ENCODE measurements at places on chromosomes 4 and X.

- no peak for DNase-seq
These were observed at the start of gene SLC6A14 for GRCh38 chrX:116436358-116436816. Gene SLC6A14 (plus strand): TSS chrX:116436606. CDS start chrX:116436710, 104 bp downstream.

DNA sequence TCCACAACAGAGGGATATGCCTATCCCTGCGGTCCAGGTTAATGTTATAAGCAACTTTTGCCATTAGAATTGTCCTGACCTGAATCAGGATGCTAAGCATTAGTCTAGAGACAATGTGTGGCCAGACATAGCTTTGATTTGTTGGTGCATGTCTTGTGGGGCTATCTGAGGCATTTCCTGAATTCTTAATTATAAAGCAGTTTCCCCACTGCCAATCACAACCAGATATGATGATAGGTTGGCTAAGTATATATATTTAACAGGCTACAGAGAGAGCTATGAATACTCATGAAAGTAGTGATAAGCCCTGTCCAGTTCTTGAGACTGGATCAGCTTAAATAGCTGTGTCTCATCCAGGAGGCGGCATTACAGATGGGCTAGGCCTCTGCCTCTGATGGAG is 37.8 kb upstream of the ZNF81 start:
- no peak for DNase-seq

DNA sequence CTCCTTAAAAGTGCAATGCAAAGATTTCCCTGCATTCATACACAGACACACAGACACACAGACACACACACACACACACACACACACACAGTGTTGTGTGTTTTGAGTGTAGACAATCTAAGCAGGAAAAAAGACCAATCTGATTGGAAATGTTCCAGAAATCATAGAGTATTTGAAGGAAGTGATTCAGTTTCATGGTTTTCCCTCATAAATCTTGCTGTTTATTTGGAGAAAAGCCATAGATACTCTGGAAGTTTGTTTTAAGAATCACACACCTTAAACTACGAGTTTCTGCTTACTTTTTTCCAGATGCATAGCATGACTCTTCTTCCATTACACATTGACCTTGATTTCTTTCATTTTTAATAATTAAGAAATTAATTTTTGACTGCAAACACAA is 298.5 kb upstream of the BMP3 start:
- DNase-seq, result no peak

- no peak for DNase-seq
These were observed 43.9 kb downstream of the MBNL3 start for GRCh38 chrX:132444936-132445335.

DNA sequence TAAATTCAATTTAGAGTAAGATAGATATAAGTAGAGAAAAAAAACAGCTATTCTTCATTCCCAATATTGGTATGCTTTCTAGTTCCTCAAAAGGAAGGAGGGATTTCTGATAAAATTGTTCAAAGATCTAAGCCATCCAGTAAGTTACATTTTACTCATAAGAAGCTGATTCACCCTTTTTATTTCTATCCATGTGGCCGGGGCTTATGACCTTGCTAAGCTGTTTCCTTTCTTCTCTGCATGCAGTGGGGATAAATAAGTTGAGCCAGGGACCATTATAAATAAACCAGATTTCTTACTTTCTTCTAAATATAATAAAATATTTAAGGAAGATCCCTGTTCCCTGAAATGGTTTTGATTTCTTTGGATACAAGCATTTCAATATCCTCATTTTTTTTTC is 502.3 kb downstream of the PDHA2 start:
- DNase-seq, result no peak

DNA sequence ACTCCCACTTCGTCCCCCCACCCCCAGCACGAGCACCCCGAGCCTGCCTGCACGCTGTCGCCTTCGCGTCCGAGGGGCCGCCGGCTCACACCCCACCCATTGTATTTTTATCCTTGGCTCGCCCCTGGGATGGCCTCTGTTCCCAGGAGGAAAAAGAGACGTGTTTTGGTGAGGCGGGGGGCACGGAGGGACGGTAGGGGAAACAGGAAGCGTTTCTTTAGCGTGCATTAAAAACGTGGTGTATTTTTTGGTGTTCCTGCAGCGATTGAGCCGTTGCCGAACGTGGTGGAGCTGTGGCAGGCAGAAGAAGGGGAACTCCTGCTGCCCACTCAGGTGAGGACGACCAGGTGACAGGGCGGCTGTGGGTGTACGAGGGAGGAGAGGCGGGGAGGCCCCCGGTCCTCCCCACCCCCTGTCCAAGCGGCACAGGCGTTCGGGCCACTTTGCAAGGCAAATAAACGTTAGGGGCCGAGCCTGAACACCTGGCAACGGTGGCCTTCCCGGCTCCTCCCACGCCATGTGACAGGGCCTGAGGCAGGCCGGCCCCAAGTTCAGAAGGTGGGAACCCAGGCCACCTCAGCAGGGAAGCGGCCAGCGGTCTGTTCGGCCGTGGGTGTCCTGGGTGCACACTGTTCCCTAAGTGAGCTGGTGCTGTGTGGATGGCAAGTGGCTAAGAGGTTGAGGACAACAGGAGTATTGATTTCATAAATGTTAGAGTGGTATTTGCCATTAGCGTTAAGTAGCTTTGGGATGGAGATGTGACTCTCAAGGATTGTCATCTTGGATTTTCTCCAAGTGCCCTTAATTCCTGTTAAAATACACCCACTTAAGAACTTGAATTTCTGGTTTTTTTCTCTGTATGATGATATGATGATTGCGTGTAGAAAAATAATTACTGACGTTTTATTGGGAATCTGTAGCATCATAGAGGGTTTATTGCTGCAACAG is 1.1 kb downstream of the TMEM131L start:
- DNase-seq, result no peak

GRCh38 chr4:145936997-145937901 is 1.4 kb downstream of the ZNF827 start:
- peak; percentile 21 for DNase-seq
